ENCODE measurements at places on chromosomes 13 and 19.

DNA sequence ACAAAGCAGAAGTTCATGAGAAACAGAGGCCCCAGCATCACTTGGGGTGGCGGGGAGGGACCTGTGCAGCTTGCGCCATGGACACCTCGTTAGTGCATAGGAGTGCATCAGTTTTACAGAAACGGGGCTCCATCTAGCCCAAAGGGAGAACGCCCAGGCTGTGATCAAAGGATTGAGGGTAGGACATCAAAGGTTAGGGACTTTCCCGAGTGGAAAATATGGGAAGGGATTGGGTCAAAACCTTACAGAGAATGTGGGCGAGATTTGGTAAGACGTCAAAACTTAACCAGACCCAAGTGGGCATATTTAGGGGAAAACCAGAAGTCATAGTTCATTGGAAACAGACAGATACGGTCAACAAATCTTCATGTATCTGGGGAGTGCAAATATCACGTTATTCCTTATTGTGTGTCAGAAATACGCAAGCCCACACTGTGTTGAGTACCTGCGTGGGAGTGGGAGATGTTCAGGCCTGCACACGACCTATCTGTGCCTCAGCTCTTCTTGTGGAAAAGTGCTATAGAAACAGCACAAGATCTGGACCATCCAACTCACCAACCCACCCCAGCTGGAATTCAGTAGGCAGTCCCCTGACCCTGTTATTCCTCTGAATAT is 9.4 kb upstream of the GRAMD1A start:
- peak; percentile 58 for DNase-seq

- DNase-seq: no peak
Observed at GRCh38 chr19:17216058-17216670, 1.0 kb downstream of the USE1 start.

DNA sequence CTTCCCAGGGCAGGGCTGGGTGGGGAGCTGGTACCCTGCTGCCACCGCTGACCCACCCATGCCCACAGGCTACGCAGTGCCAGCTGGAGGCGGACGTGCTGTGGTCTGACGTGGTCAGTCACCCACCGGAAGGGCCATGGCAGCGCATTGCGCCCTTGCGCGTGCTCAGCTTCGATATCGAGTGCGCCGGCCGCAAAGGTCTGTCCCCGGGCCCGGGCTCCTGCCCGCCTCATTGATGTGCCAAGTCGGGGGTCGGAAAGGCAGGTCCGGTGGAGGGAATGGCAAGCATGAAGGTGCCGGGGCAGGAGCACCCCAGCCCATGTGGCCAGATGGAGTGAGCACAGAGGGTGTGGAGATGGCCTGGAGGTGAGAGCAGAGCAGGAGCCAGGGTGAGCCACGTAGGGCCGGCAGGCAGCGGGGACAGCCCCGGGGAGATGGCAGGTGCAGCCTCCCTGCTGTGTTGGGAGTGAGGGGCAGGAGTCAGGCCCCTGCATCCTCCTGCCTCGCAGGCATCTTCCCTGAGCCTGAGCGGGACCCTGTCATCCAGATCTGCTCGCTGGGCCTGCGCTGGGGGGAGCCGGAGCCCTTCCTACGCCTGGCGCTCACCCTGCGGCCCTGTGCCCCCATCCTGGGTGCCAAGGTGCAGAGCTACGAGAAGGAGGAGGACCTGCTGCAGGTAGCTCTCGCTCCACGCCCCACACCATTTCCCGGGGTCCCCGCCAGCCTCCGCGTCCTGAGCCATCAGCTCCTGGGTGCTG is 16.0 kb upstream of the SPIB start:
- no peak for DNase-seq

- DNase-seq: no peak
Observed at GRCh38 chr13:28579322-28579721, 79.6 kb upstream of the POMP start.

DNA sequence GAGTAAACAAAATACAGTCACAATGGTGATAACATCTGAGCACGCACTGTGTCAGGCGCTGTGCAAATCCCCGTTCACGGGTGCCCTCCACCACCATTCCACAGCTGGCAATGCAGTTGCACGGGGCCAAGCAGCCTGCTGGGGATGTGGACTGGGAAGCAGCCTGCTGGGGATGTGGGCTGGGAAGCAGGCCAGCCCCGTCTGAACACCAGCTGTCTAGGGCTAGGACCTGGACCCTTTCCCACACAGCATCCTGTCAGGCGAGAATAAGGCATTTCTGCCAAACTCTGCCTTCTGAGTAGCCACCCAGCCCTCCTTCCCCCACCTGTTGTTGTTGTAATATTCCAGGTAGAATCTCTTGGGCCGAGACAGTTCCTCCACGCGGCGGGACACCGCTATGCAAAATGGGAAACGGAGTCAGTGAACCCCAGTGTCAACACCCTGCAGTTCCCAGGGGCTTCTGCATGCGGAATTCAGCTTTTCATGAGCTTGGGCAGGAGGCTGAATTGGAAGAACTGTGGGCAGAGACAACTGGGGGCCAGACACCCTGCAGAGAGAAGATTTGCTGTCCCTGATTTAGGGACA is 27.8 kb upstream of the MIER2 start:
- DNase-seq: no peak
